ENCODE measurements at places on chromosomes 7 and 10.

DNA sequence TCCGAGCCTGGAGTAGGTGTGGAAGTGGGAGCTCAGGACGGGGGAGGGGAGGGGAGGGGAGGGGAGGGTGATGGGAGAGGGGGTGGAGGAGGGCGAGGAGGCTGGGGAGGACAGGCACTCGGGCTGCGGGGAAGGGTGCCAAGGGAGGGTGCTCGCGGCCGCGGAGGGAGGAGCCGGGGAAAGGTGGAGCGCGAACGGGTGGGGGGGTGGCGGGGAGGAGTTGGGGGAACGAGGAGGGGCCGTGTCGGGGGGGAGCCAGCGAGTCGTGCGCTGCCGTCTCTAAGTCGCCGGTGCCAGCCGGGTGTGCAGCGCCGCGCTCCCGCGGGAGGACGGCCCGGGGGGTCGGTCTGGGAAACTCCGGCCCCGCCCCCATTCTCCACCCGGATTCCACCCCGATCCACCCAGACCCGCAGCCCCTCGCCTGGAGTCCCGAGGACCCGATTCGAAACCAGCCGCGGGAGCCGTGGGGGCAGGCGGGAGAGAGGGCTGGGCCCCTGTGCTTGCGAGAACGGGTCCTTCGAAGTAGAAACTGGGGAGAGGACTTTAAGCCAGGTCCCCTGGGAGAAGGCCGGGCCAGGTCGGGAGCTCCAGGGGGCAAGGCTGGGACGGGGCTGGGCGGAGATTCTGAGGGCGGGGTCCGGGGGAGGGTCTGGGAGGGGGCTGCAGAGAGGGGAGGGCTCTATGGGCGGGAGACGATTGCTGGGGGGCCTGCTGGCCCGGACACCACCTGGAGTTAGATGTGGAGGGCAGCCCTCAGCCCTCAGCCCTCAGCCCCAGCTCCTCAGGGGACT is at the start of gene ZNF467:
TSS of gene ZNF467 (minus strand) at position 143 of the 791 bp plus-strand sequence. CDS start 2,556 bp downstream, outside the sequence.
- peak; percentile 23 for DNase-seq

GRCh38 chr7:111138193-111138569 is 47.3 kb downstream of the LRRN3 start:
- DNase-seq, result peak; percentile 36

DNA sequence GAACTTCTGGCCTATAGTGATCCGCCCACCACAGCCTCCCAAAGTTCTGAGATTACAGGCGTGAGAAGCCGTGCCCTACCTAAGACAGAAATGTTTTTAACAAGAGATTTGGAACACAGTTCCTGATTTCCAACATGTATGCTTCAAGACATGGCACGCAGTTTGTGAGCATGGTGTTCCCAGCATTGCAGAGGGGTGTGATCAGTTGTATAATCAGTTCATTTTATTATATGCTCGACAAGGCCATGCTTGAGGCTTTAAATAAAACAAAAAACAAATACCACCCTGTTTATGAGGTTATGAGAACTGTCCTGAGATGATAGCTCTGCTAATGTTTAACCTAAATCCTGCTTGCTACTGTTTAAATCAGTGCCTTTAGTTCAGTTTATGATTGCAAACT is 60.2 kb downstream of the TASOR2 start:
- DNase-seq, result no peak

DNA sequence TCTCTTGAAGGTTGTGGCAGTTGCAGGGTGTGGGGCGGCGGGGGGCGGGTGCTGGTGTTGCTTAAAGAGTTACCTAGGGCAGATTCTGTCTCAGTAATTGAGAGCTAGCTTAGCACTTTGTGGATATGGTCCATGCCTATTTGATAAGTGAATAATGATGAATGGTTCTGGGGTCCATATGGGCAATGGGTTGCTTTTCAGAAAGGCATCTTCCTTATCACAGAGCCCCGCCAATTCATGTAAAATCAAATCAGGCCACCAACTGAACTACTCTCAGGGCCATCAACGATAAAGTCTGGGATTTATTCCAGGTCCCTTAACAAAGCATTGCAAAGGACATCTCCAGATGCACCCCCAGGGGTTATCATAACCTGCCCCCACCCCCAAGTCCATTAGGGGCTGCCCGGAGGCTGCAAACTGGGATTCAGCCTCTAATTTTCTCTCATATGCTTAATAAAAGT is 1.8 kb upstream of the PRRT4 start:
- DNase-seq, result no peak

DNA sequence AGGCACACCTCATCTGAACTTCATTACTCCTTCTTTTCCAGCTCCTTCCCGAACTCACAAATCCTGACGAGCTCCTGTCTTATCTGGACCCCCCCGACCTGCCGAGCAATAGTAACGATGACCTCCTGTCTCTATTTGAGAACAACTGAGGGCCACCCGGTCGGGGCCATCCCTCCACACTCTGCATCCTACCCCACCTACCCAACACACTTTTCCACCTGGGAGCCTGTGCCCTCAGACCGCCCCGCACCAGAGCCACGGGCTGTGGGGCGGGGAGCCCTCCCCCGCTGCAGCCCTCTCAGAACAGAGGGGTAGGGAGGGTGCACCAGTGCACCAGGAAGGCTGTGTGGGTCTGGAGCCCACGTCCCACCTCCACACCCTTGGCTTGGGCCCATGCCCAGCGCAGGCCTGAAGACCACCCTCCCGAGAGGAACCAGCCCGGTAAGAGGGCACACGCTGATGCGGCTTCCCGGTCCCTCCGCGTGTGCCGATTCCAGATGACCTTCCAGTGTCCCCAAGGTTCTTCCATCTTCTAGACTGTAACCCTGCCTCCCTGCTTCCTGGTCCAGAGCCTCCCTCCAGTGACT is 34.6 kb upstream of the PPIF start:
- DNase-seq, result no peak

GRCh38 chr10:24694086-24694485 is 29.6 kb downstream of the ARHGAP21 start:
- DNase-seq, result no peak

GRCh38 chr7:150401861-150402631 is 22.9 kb downstream of the ZNF775 start:
- DNase-seq, result no peak

DNA sequence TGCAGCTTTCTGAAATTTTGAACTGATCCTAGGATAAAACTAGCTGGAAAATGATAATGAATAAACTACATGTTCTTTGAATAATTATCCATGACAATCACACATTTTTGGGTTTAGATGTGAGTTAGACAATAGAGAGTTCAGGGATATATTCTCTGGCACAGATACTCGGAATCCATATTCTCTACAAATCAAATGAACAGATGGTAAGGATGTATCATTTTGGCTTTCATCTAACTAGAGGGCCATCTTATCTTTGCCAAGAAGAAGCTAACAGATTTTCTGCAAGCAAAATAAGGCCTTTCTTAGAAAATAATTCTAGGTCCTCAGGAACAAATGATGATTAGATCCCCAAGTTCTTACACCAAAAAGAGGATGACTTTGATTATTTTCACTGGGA is 355.9 kb upstream of the C7orf33 start:
- no peak for DNase-seq

DNA sequence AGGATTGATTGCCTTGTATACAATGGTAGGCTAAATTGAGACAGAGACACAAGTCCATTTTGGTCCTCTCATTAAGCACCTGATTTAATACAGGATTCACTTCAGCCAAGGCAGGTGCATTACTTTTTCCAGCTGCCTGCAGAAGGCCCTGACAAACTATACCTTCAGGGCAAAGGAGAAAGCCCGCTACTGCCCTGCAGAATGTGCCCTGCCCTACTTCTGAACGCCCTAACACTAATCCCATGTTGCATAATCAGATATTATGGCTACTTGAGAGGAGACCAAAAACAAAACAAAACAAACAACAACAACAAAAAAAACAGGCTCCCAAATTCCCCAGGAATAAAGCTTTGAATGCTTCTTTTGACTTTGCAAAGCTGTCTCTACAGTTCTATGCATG is 116.9 kb upstream of the ABI1 start:
- no peak for DNase-seq

DNA sequence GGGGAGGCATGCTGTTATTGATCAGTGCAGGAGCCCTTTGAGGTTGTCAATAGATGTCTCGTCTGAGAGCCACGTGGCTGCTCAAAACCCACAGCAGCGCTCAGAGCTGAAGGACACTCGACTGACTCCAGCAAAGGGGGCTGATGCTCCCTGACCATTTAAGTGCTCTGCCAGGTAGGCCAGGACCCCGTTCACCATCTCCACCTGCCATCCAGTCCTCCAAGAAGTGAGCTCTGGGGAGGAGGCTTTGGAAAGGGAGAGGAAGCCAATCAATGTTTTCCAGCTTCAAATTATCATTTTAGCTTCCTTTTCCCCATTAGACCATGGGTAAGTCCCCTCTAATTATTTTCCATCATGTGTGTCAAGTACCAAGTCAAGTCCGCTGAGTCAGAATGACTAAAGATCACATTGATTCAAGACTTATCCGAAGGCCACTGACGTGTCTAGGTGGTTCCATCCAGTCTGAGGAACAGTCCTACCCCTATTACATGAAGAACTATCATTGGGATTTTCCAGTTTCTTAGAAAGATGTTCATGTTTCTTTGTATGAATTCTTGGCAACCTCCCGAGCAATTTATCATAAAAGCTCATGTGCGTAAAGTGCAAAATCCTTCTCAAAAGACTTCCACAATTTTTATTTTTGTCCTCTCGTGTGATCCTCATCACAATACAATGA is 302.6 kb upstream of the LYZL1 start:
- no peak for DNase-seq

DNA sequence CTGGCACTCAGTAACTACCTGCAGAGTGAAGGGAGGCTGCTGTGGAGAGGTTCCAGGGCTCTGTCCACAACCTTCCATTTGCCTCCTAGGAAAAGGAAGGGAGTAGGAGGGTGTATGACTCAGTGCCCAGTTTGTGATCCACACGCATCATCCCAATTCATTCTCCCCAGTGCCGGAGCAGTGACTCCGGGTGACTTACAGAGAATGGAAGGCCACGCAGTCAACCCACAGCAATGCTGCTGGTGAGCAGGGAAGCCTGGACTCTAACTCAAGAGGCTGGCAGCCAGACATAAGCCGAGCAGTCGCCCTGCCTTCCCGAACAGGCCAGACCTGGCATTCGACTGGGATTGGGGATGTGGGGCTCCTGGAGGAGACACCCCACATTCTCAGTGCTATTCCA is 139.9 kb downstream of the SH3PXD2A start:
- DNase-seq, result no peak

DNA sequence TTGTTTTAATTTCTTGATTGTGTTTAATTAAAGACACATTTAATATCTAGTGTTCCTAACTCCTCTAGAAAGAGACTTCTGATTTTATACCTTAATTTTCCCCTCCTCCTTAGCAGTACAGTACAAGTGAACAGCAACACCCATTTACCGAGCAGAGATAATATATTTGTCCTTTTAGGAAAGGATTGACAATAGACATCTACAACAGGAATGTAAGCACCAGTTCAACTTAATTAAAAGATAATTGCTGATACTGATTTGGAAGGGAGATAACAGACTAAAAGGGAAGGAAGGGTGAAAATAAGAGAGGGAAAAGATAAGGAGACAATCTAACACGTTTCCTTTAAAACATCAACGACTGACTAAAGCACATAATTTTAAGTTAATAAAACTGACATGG is 119.3 kb downstream of the SRPK2 start:
- no peak for DNase-seq

DNA sequence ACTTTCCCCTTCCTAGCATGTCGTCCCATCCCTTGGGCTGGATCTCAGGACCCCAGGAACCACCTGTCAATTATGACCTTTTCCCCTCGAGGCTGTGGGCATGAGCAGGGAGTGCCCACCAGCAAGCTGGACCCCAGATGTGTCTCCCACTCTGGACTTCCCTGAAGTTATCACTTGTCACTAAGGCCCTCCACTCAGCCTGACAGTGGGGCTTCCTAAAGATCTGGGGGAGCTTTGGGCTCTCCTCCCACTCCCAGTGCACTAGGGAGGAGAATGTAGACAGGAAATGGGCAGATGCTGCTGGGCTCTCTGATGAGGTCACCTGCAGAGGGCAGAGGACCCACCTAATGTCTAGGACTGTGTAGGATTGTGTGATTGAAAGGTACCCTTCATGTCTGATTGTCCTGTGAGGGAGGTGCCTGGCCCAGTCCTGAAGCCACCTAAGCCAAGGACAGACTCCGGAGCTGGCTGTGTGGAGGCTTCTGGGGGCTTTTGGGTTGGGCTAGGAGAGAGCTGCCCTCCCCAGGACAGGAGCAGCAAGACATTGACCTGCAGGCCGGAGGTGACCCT is 18.7 kb downstream of the MYO1G start:
- DNase-seq, result no peak

- no peak for DNase-seq
These were observed 3.3 kb downstream of the NUDT13 start for GRCh38 chr10:73113551-73113950.

- DNase-seq, result no peak
These were observed 11.5 kb downstream of the ELFN1 start for GRCh38 chr7:1681581-1681980.

DNA sequence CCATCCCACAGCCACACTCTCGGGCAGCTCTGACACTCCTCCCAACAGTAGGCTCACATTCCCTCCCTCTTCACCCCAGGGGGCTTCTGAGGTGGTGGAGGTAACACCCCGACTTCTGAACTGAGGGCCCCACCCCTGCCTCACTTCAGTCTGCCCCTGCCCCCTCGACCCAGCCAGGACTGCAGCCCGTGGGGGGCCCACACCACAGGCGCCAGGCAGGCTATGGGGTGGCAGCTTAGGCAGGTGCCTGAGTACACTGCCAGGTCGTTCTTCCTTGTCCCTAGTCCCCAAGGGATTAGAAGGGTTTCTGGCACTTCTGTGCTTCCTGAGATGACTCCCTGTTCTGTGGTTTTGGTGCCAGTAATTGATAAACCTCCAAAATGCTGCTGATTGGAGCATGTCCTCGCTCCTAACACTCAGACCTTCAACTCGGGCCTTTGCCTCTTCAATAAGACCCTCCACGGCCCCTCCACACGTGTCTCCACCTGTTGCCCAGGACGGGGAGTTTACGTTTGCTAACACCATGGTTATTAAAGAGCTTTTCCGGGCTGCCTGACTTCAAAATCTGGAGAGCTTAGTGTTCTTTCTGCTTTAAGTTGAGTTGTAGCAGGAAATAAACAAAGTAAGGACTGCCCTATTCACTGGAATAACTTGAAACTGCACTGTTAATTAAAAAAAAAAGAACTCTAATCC is 23.8 kb upstream of the LARP4B start:
- DNase-seq, result no peak

- DNase-seq, result no peak
These were observed 103.1 kb downstream of the PRKAG2 start for GRCh38 chr7:151773797-151774196.

- no peak for DNase-seq
These were observed 58.9 kb upstream of the PPP1R9A start for GRCh38 chr7:94848531-94848930.

DNA sequence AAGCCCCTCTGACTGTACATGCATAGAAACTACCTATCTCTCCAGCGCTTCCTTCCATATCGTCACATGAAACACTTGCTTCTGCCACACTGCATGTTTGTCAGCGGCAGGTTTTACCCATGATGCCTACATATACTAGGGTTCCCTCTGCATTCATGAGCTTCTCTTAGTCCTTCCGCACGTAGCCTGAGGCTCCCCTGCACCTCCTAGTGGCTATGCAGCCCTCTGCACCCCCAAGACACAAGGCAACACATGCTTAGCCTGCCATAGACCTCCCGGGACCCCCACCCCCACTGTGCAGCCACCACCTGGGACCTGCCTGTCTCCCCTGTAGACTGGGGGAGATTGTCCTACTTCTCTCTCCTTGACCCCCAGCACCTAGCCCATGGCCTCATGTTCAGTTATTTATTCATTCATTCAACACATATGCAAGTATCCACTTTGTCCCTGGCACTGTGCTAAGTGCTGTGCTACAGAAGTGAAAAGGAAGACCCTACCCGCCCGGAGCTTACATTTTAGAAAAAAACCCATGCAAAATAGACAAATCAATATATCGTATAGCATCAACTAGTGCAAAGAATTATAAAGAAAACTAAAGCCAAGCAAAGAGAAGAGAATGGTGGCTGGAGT is 23.5 kb downstream of the TMEM273 start:
- peak; percentile 20 for DNase-seq

Measured in activated effector memory CD4-positive, alpha-beta T cell treated with Interleukin-2 at 50 U/mL for 16 hours (primary cell).